ENCODE measurements at places on chromosomes 11 and 22.

GRCh38 chr22:39524089-39524752, 3.9 kb downstream of the ATF4 start:
- DNase-seq = peak; percentile 60

- DNase-seq = no peak
Measured at GRCh38 chr11:67646535-67647336, 3.8 kb downstream of the ACY3 start.

GRCh38 chr11:95505927-95506426, 275.0 kb upstream of the SESN3 start:
- DNase-seq = no peak

- no peak for DNase-seq
Measured at GRCh38 chr22:19207884-19208283, 29.3 kb upstream of the SLC25A1 start.

DNA sequence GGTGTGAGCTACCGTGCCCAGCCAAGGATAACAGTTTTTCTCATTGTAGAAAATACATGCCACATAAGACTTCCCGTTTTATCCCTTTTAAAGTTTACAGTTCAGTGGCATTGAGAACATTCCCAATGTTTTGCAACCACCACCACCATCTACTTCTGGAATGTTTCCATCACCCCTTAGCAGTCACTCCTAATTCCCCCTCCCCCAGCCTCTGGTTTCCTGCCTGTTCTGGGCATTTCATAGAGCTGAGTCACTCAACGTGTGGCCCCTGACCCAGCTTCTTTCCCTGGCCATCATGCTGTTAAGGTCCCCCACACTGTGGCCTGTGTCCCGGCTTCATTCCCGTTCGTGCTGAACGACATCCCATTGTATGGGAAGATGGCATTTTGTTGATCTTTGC, 30.7 kb downstream of the FGF4 start:
- no peak for DNase-seq

GRCh38 chr11:75600356-75600755, 38.3 kb downstream of the SERPINH1 start:
- DNase-seq = no peak

GRCh38 chr11:96393753-96394348, 4.0 kb downstream of the JRKL start:
- DNase-seq = no peak

DNA sequence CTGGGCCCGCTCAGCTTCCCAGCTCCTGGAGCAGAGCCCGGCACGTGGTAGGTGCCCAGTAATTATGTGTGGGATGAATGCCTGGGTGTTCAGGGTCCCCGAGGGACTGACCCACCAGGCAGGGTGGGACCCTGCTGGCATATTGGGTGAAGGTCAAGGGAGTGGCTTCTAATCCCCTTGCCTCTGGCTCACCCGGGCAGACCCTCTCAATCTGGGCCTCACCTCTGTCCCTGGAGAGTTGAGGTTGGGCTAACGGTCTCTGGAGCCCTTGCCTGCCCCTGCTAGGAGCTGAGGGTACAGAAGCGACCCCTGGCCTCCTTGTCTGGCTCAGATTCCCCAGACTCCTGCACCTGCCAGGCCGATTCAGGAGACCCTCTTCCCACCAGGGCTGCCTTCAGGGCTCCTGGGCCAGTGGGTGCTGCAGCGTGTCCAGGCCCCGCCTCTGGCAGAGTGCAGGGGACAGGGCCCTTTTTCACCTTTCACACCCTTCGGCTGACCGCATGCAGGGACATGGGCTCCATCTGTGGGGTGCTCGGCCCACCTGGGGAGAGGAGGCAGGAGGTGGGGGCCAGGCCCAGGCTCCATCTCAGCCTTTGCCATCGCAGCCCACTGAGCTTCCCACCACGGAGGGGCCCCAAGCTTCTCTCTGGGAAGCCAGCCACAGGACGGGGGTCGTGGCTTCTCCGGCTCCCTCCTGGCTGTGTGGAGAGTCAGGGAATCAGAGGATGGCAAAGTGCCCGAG, 3.8 kb upstream of the CTSD start:
- peak; percentile 10 for DNase-seq

DNA sequence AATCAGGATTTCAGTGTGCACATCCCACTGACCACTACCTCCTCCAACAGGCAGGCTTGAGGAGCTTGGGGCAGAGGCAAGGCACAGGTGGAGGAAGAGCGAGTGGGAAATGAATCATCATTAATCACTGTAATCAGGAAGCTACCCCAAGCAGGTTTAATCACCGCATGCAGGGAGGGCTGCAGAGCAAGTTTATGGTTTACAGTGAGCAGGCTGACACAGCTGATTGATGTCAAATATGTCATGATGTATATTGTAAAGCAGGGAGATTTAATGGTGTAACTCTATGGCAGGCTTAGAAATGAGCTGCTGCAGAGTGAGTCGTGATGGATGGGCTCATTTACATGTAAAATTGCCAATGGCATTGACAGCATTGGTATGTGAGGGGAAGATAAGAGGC, 441.0 kb downstream of the NTM start:
- no peak for DNase-seq

- no peak for DNase-seq
Measured at GRCh38 chr11:96122601-96123074, 198.7 kb upstream of the MTMR2 start.

- no peak for DNase-seq
Measured at GRCh38 chr22:50247748-50248147, 2.9 kb upstream of the TUBGCP6 start.

- peak; percentile 44 for DNase-seq
Measured at GRCh38 chr11:118928870-118929500, 3.3 kb upstream of the BCL9L start.

DNA sequence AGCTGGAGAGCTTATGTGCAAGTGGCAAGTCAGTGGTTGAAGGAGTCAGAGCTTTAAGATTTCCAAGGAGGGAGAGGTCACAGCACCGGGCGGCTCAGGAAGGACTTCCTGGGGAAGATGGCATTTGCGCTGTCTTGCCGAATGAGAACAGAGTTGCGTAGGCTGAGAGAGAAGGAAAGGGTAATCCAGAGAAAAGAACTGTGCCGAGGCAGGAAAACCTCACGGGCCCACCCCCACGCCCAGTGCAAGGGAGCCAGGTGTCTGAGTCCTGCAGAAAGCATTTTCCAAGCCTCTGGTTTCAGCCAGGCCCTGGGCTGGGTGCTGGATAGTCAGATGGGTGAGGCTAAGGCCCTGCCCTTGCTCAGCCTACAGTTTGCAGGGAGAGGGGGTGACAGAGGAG, 3.2 kb upstream of the AP1B1 start:
- DNase-seq = no peak

- DNase-seq = no peak
Measured at GRCh38 chr11:59164028-59164427, 7.9 kb upstream of the DTX4 start.

- DNase-seq = peak; percentile 19
Measured at GRCh38 chr22:20463324-20464095, 25.9 kb upstream of the SCARF2 start.

GRCh38 chr11:60769273-60769672, 12.6 kb downstream of the MS4A15 start:
- DNase-seq = no peak

DNA sequence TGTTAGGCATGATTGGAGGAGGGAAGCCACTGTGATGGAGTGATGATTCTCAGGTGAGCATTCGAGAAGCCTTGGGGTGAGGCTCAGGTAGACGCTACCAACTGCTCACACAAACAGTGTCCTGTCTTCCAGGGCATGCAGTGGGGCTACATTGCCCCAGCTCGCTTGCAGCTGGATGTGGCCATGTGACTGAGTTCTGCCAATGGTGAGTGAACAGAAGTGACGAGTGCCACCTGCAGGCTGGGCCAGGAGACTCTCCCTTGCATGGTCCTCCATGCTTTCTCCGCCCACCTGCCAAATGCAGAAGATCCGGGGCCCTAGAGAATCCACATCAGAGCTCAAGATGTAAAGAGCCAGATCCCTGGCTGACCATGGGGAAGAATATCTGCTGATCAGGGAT, 195.9 kb downstream of the BCR start:
- DNase-seq = no peak

GRCh38 chr11:62489204-62489603, 57.4 kb downstream of the AHNAK start:
- no peak for DNase-seq

DNA sequence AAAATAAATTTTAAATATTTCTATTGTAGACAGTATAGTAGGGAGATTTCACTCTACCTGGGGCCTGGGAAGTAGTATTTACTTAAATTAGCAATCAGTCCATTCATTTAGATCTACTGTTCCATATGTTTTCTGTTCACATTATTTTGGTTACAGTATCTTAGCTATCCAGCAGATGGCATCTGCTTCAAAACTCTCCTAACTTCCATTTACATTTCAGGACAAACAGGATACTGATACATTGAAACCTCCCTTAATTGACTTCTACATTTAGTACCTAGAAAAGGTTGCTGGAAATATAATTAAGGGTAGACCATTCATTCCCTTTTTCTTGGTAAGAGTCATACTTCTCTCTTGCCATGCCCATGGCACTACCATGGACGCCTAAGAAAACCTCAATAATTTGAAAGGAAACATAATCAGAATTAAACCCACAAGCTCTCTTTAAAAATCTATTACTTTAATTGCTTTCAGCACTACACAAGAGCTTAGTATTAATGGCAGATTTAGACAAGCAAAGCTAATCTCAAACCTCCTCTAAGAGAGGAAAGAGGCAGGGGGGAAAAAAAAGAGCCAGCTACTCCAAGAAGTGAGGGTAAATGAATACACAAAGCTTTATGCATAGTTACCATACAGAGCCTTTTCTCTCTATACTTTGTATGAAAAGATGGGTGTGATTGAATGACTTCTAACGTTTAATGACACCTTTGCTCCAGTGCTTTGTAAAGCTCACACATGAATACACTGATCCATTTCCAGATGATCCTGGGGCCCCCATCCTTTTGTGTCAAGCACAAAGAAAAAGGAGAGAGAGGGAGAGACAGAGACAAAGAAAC, 131.2 kb upstream of the MTMR2 start:
- DNase-seq = no peak

DNA sequence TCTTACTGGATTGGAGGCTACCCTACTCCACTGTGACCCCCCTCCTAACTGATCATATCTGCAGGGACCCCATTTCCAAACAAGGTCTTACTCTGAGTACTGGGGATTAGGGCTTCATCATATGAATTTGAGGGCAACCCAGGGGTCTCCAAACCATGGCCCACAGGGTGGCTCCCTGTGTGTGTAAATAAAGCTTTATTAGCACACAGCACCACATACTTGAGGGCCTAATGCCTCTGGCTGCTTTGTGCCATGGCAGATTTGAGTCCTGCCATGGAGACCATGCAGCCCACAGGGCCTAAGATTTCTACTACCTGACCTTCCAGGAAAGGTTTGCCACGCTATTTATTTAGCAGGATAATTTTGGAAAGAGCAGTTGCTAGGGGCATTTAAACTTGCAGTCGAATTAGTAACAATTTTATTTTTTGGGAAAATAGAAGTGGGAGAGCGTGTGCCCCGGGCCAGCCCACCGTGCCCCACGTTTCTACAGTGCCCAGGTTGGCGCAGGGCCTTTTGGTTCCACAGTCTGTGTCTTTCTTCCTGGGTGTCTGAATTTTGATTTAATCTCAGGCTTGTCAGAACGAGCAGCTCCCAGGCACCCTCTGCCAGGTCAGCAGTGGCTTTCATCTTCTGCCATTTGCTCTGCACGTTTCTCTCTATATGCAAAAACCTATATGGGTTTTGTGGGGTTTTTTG, 92.3 kb downstream of the KCNQ1 start:
- no peak for DNase-seq

All from gastrocnemius medialis (tissue), 4 donors.